ENCODE measurements at places on chromosomes 2 and 18.

- no peak for DNase-seq
Measured at GRCh38 chr2:140502951-140503630, 1627.7 kb downstream of the LRP1B start.

GRCh38 chr2:209614690-209615369, 156.8 kb upstream of the UNC80 start:
- no peak for DNase-seq

DNA sequence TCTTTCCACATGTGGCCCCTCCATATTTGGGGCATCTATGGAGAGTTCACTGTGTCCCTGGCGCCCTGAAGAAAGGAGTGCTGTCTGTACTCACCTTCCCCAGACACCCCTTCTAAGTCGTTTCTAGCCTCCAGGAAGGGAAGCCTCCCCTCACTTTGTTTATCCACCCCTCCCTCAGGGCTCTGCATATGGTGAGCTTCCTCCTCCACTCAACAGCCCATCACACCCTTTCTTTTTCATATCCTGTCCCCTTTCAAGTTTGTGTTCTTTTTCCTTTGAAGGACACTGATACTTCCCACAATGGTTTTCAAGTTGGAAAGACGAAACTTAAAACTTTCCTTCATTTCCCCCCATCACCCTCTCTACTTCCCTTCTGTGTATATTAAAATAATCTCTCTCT, 291.4 kb upstream of the POU3F3 start:
- DNase-seq: no peak

DNA sequence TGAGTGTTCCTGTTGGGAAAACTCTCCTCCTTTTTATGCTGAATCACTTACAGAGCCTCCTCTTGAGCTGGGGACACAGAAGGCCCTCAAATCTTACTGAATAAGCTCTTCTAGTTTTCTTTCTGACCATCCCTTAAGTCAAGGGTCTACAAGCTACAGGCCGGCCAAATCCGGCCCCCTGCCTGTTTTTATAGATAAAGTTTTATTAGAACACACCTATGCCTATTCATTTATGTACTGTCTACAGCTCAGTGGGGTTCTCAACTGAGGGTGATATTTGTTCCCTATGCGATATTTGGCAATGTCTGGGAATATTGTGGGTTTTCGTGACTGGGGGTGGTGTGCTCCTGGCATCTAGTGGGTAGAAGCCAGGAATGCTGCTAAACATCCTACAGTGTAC, 14.0 kb downstream of the CDC42EP3 start:
- no peak for DNase-seq

DNA sequence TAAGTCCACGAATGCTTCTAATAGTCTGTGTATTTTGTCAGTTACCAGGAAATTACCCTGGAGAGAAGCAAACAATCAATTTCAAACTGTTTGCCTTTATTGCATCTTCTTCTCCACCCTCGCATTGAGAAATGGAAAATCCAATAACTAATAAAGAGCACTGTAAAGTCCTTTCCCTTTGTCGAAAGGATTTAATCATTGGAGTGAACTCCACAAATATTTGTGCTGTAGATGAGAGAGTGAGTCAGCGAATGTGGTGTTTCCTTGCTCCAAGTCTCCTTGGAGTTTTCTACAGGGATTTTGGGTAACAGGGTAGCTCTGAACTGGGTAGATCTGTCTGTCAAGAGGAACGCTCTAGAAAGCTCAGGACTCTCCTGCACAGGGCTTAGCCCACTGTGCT, 240.2 kb downstream of the KCNS3 start:
- no peak for DNase-seq

DNA sequence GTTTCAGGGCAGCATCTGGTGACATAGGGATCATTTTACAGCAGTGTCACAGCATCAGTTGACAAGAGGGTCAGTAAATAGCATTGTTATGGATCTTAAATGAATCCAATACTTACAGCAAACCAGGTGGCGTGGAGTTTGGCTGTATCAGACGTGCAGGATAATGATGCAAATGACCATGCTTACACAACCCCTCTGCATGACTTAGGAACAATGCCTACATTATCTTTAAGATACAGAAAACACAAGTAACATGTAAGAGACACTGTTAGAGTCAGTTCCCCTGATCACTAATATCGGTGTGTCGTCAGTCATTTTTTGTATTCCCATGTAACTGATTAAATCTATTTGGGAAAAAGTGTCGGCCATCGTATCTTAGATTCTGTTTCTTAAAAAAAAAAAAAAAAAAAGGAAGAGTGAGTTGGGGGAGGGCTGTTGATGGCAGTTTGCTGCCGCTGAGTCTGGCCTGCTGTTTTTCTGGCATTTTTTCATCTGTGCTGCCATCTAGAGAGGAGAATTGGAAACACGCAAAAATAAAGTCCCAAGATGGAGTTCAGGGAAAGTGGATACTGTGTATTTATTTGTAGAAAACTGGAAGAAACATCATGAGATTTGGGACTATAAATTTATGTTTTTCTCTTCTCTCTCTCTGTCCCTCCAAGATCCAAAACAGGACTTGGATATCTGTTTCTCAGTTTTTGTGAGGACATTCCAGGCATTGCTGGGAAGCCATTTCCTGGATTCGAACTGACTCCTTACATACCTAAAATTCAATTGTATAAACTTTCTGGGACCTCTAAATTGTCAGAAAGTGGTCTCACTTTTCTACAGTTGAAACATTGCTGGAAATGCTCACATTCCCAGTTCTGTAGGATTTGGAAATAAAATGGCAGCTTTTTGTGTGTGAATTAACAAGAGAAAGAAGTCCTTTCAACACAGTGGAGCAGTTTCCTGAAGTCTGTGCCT, 60.3 kb upstream of the AGPS start:
- peak; percentile 50 for DNase-seq

DNA sequence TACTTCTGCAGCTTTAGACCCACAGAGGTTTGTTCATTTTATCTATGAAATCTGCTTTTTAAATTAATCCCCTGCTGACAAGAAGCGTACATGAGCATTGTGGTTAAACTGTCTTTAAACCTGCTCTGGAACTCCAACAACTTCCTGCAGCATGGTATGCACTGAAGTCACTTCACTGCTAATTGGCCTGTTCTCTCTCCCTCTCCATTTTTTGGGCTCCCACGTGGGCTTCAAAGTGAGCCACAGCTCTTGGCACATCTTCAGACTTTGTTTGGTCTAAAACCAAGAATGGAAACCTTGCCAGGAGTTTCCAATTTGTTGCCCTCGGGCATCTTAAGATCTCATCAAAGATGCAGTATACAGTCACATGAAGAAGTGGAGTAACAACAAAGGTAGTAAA, 311.4 kb downstream of the LRRTM1 start:
- DNase-seq: no peak

DNA sequence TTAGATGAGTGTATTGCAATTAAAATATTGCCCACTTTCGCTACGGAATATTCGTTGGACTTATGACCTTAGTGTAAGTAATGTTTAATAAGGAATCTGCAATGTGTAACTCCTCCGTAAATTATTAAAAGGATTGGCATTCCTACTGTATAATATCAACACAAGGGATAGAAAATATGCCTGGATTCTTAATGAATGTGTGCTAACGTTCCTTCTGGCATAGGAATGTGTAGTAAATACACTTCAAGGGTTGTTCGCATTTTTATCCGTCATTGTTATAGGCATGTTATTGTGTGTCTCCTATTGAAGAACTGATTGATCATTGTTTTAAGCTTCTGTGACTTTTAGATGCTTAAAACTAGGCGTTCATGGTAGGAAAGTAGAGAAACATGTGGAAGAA, 134.5 kb downstream of the NEDD4L start:
- no peak for DNase-seq

- DNase-seq: no peak
Measured at GRCh38 chr2:96970910-96971309, 15.5 kb downstream of the FAM178B start.

DNA sequence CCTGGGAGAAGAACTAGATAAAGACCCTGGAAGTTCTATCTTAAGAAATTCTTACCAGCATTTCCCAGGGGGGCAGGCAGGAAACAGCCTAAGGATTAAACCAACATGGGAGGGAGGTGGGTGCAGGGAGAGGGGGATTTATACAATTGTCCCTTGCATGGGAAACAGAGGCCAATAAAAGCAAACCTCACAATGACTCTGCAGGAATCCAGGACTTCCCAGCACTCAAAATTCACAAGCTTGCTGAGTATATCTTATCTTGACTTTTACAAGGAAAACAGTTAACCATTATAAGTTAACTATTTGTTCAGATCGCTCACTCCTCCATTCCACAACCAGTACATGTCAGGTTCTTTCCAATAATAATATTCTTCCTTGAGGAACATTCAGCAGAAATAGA, 241.3 kb downstream of the MREG start:
- DNase-seq: no peak

DNA sequence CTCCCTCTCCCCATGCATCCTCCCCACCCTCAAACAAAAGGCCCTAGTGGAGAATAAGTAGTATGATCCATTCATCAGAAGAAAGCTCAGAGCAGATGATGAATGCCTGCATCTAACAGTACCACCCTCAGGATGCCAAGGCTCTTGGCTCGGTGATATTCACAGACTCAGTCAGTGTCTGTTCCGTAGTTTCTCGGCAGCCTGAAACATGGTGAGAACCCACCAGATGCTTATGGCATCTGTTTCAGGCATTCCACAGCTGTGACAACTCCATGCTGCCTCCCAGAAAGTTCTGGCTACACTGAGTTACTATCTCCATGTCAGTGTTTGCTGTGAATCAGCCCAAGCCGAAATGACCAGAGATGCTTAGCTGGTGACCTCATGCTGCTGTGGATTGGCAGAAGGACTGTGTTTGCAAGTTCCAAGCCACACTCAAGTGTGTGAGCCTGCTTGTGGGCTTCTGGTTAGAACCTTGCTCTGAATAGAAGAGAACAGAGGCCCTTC, 83.9 kb downstream of the WDSUB1 start:
- no peak for DNase-seq

DNA sequence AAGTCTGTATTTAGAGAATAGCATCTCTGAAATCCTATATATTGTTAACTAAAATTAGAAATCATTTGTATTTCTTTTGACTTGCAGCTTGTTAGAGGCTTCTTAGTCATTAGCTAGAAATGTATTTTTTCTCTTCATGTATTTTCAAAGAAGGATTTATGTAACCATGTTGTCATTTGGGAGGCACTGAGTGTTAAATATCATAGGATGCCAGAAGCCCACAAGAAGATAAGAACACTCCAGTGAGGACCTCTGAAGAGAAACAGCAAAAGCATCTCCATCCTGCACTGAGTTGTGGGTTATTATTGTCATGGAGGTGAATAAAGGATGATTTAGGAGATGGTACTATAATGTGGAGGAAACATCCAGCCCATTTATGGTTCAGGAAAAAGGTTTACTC, 93.5 kb downstream of the UBE2E3 start:
- no peak for DNase-seq

DNA sequence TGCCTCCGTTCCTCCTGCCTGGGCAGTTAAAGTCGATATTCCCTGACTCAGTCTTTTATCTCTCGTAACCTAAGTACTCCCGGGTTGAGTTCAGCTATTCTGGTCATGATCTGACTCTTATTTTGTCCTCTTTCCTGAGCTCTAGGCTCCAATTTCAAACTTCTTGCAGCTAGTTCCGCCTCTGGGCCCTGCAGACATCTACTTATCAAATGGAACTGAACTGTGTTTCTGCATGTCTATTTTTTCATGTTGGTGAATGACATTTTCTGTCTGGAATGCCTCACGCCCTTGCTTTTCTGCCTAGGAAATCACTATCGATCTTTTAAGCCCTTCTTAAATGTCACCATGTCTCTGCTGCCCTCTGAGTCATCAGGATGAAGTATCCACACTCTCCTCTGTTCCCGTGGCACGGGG, 101.5 kb downstream of the VAPA start:
- DNase-seq: no peak

- DNase-seq: no peak
Measured at GRCh38 chr2:43270930-43271615, 44.7 kb upstream of the ZFP36L2 start.

DNA sequence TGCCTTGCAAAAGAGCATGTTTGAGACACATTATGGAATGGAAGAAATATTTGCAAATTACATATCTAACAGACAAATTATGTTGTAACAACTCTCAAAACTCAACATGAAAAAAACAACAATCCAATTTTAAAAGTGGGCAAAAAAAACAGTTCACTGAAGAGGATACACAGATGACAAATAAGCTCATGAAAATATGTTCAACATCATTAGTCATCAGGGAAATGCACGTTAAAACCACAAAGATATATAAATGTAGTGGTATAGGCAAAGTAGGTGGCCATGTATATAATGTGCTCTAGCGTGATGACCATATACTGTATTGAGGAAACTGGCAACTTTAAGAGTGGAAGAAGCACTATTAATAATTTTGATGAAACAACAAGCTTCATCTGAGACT, 220.1 kb downstream of the IRS1 start:
- no peak for DNase-seq

- no peak for DNase-seq
Measured at GRCh38 chr2:69477627-69478026, 40.4 kb upstream of the NFU1 start.

- DNase-seq: no peak
Measured at GRCh38 chr2:160522951-160523710, 29.5 kb upstream of the RBMS1 start.

DNA sequence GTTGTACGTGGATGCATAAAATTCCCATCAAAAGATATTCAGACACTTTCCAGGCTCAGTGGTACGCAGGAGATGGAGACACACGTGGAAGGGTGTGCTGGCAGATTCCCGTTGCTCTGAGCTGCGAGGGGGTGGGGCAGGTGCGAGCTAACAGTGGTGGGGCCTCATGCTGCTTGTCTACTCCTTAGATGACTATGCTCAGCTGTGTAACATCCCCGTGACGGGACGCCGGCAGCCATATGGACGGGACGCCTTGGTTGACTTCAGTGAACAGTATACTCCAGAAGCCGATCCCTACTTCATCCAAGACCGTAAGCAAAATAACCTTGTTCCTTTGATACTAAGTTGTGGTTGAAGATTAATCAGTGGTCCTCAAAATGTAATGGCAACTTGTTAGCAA, 87.5 kb upstream of the RASGRP3 start:
- DNase-seq: no peak

- no peak for DNase-seq
Measured at GRCh38 chr2:15667809-15668556, 76.3 kb downstream of the DDX1 start.

DNA sequence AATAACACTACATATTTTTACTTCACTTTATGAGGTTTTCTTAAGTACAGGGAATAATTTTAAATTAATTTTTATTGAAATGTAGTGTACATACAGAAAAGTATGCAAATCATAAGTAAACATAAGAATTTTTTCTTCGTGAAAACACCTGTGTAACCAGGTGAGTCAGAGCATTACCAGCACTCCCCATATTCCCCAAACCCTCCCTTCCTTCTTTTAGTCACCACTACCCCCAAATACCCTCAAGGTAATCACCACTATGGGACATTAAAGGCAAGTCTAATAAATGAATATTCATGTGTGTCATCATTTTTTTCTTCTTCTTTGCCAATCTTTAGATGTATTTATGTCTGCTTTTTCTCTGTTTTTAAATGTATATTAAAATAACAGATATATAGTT, 139.9 kb upstream of the LTBP1 start:
- no peak for DNase-seq

GRCh38 chr18:61556862-61557261, 223.6 kb downstream of the CDH20 start:
- no peak for DNase-seq

- no peak for DNase-seq
Measured at GRCh38 chr2:10366601-10367270, 64.0 kb downstream of the HPCAL1 start.

Measured in GM10248 (cell line).